ENCODE measurements at places on chromosomes 1 and 21.

- no peak for DNase-seq
Observed at GRCh38 chr1:245671349-245671748, 516.6 kb downstream of the KIF26B start.

- DNase-seq = no peak
Observed at GRCh38 chr1:165696625-165697100, 1.7 kb downstream of the ALDH9A1 start.

DNA sequence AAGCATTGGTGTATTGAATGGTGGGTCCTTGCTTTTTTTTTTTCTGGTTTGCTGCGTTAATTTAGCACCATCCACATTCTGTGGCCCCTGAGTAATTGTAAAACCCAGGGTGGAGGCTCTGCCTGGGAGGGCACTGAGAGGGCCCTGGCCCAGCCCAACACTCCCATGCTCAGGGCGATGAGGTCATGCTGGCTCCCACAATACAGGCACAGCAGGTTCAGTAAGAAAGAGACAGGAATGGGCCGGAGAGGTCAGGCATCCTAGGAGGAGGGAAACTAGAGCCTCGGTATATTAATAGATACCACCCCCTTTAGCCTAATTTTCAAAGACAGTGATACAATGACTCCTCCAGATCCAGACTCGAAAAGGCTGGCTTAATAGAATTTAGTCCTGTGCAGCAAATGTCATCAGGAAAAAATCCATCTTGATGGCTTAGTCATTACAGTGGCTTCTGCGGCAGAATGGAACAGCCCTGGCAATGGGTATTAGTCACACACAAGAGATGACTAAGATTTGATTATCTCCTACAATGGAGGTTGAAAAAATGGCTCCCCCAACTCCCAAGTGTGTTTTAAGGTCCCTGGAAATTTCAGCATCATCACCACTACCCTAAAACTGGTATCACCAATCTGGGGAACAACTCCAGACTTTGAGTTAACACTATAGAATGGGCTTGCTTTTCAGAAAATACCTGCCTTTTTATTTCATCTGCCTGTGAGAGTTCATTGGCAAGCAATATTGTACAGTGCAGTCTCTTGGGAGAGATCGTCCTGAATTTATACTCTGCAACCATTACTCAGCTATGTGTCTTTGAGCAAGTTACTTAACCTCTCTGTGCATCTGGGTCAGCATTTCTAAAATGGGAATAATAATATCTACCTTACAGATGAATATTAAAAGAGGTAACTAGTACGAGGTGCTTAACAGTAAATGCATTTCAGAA is 43.9 kb upstream of the LYST start:
- peak; percentile 94 for DNase-seq

- DNase-seq = no peak
Observed at GRCh38 chr1:27966402-27967105, 6.8 kb downstream of the XKR8 start.

GRCh38 chr1:84996846-84997666 is at the start of gene MCOLN2:
TSS of gene MCOLN2 (minus strand) at chr1:84997113. CDS start at chr1:84996872, 241 bp downstream.
- DNase-seq = peak; percentile 24

DNA sequence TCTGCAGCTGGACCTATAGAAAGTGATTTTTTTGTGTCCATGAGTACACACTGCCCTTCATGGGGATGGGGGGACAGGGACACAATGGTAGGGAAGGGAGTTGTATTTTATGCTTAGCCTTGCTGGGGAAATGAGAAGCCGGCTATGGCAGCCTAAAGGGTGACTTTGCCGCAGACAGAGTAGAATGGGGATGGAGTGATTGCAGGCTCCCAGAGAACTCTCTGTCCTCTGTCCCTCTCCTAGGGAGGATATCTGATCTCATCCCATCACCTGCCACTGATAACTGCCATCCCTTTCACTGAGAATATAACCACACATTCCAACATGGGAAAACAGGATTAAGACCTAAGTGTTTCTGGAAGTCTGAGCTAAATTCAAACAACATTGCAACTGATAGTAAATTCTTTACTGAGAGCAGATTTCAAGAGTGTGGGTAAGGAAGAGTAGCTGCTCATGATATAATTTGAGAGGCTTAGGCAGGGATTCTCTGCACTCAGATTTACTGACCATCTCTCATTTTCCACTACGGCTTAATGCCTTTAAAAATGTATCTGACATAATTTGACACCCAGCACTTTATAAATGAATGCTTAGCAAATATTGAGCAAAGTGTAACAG is 13.9 kb downstream of the SH2D1B start:
- no peak for DNase-seq

DNA sequence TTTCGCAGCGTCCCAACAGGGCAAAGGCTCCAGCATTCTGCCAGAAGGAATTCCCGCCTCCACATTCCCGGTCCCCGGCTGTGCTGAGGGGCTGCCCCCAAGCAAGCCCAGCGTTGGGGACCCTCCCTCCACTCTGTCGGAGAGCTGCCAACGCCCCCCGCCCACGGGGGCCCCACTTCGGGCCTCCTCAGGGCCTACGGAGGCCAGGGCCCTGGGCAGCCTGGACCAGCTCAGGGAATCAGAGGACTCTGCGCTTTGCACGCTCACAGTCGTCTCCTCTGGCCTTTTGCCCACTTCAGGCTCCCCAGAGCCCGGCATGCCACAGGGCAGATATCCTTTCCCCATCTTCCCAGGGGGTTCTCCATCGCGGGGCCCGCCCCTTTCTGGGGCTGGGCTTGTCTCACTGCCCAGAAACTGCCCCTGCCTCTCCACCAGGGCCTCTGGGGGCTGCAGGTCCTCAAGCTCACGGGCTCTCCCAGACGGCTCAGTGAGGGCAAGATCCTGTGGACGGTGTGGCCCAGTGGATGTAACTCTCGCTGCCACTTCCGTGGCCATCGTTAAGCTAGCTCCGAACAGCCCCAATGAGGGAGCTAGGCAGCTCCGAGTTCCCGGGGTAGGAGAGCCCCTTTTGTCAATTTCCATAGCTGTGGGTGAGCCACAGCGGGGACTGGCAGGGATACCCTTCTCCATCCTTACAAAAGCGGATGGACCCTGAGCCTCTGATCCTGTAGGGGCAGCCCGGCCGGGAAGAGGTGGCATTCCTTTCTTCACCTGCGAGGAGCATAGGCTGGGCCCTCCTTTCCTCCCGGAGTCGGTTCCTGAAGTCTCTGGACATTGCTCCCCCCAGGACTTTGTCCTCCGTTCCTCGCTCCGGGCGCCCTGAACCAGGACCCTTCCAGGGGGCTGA is 2.8 kb downstream of the ITPKB start:
- DNase-seq = no peak

- DNase-seq = peak; percentile 26
Observed at GRCh38 chr21:42654179-42654912, 925 bp downstream of the PDE9A start.

- DNase-seq = no peak
Observed at GRCh38 chr1:36304970-36305914, 926 bp upstream of the SH3D21 start.

DNA sequence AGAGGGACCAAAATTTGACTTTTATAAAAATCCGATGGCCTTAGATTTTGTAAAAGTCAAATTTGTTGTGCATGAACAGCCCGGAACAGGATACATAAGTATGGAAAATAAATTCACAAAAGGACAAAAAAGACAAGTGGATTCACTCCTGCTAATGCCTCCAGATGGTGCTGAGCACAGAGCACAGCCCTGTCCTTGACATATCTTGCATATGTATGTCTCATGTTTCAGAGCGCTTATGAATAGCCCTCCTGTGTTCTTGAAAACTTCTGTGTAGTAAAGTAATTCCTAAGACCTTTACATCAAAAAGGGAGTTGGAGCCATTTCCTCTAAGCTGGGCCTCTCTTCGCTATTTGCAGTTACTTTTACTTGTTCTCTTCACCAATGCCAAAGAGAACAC is 110.7 kb upstream of the RAB3GAP2 start:
- no peak for DNase-seq

DNA sequence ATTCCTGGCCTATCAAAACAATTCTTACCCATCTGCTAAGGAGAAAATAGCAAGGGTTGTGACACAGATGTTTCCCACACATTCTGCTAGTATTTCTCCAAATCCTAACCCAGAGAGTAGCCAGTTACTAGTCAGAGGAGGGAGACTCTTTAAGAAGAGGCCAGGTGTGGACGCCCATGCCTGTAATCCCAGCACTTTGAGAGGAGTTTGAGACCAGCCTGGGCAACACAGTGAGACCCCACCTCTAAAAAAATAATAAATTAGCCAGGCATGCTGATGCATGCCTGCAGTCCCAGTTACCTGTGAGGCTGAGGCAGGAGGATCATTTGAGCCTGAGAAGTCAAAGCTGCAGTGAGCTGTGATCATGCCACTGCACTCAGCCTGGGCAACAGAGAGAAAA is 28.6 kb downstream of the NVL start:
- DNase-seq = no peak

DNA sequence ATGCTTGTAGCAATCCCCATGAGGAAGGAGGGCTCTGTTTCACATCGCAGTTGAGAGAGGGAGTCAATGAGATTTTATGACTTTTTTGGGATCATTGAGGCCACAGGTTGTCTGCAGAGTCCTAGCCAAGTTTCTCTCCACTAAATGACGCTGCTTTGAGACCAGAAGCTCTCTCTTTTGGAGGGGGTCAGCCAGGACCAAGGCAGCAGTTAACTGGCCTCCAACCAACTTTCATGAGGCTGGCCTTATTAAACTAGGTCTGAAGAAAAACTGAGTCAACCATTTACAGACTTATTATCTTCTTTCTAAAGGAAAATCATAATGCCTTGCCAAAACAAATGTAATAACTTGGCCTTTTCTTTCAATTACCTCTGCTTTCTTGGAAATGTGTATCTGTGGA is 8.6 kb downstream of the WLS start:
- no peak for DNase-seq

DNA sequence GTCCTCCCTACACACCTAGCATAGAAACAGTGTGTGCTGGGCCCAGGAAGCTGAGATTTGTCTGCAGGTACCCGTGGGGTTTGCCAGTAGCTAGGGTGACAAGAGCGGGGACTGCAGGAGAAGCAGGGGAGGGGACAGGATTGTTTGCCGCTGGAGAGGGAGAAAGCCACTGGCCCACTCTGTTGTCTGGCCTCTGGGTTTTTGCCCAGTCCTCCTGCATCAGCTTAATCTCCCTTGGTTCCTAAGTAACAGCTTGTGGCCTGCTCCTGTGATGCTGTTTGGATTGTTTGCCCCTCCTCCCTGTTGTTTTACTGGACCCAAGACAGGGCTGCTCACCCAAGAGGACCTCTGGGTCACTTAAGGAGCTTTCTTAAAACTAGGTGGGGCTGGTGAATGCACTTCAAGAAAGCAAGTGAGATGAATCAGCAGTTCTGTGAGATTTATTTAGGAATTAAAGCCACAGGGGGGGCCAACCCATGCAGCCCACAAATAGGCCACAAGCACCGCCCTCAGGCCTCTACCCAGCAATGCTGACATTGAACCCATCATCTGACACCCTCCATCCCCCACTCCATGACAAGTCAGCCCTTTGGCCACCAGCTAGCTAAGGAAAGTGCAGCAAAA is 142.8 kb downstream of the ZZZ3 start:
- peak; percentile 86 for DNase-seq

DNA sequence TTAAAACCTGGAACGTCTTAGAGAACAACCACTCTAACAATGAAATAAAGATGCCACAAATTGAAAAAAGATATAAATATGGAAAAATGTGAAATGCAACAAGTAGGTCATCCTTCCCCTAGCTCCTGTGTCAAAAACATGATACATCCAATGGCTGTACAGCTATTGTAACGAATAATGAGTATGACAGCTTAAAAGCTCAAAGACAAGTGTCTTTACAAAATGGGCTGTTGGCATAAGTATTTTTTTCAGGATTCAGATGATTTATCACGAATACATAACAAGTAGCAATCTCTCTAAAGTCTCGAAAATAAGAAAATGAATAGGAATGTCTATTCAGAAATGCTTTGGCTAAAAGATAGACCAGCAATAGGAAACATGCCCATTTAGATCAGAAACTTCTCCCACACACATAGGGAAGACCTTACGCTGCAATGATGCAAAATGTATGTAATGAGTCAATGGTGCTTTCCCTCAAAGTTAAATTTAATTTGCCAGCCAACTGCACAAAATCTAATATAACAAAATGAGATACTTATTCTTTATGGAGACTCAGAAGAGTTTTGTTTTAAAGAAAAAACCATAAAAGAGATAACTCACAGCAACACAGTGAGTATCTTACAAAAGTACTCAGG is 8.3 kb downstream of the TGFBR3 start:
- DNase-seq = no peak

DNA sequence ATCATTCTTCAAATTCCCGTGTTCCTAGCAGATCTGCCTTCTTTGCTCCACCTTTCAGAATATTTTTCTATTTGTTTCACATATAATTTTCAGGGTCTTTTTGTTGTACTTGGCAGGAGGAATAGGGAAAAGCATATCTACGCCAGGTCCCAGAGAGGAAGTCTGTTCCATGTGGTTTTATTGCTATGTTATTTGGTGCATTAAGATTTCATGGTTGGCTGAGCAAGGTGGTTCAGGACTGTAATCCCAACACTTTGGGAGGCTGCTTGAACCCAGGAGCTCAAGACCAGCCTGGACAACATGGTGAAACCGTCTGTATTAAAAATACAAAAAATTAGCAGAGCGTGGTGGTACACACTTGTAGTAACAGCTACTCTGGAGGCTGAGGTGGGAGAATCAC is 36.1 kb downstream of the COL6A1 start:
- DNase-seq = no peak

GRCh38 chr1:26696119-26696653 is 371 bp downstream of the ARID1A start:
- no peak for DNase-seq

DNA sequence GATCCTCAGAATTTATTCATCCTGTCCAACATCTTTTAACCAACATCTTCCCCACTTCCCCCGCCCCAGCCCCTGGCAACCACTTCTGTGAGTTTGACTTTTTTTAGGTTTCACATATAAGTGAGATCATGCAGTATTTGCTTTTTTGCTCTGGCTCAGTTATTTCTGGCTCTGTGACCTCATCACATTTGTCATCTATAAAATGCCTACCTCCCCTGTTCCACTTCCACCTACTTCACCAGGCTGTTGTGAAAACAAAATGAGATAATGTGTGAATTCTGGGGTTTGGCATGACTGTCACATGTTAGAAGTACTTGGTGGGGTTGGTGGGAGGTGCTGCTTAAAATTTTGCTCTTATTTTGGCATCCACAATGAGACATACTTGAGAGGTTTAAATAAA is 18.4 kb downstream of the HHAT start:
- peak; percentile 15 for DNase-seq

DNA sequence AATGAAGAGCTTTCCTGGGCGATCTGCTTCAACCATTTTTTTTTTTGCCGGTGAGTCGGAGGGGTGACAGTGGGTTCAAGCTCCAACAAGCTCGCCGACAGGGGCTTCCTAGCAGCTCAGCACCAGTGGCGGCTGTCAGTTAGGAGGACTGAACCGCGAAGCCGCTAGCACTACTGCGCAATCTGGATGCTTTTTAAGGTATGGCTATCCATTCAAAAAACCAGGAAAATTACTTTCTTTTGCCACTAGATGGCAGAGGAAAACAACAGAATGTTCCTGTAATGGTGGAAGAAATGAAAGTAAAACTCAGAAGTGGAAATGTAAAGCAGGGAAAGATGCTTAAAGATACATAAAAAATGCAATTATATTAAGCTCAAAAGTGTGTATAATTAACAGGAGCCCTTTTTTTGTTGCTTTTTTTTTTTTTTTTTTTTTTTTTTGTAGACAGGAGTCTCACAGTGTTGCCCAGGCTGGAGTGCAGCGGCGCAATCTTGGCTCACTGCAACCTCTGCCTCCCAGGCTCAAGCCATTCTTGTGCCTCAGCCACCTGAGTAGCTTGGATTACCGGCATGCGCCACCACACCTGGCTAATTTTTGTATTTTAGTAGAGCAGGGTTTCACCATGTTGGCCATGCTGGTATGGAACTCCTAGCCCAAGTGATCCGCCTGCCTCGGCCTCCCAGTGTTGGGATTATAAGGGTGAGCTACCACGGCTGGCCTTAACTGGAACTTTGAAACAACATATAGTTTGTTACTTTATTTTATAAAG is 8.5 kb downstream of the KYAT3 start:
- DNase-seq = peak; percentile 36

Measured in A549 (cell line).